Stimulated activated CD8-positive, alpha-beta memory T cell treated with anti-CD3 and anti-CD28 coated beads, Interleukin-15, amount 100 ng/mL, for 48 hours (primary cell): ENCODE measurements at places on chromosomes 1 and 21.
A peak's percentile ranks its signal among the peaks of the same experiment; 100 is the strongest.

- no peak for DNase-seq
Observed at GRCh38 chr1:12097321-12097720, 34.2 kb downstream of the TNFRSF8 start.

DNA sequence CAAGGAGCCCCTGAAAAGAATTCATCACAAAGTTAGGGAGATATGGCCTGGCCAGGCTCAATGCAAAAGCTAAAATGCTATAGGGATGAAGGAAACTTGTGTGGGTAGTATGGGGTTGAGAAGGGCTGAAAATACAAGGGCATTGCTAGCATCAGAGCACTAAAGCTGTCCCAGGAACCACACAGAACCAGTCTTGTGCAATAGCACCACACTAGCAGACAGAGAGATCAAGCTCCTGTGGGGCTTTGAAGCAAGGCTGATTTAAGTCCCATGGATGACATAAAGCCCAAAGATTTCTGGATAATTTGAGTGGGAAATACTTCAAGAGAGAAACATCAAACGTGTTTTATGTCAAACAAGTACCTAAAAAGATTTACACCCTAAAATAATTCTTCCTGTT is 97.1 kb downstream of the VAV3 start:
- no peak for DNase-seq

DNA sequence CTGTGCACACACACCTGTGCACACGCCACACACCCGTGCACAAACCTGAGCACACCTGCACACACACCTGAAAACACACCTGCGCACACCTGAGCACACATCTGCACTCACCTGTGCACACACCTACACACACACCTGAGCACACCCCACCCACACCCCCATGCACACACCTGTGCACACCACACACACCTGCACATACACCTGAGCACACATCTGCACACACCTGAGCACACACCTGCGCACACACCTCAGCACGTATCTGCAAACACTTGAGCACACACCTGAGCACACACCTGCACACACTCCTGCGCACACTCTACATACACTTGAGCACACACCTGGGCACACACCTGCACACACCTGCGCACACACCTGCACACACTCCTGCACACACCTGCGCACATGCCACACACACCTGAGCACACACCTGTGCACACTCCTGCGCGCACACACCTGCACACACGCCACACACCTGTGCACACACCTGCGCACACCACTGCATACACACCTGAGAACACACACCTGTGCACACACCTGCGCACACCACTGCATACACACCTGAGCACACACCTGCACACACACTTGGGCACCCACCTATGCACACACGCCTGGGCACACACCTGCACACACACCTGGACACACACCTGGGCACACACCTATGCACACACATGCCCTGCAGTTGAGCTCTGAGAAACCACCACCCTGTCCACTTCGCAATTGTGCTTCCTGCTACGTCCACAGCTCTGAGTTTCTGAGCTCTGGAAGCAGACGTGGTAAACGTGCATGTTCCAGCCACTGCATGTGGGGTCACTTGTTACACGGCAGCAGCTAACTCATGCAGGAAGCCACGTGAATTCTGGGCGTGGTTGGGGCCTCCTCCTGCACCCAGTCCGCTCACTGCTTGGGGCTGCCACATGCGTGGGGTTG is 8.0 kb upstream of the C1orf159 start:
- DNase-seq = no peak

DNA sequence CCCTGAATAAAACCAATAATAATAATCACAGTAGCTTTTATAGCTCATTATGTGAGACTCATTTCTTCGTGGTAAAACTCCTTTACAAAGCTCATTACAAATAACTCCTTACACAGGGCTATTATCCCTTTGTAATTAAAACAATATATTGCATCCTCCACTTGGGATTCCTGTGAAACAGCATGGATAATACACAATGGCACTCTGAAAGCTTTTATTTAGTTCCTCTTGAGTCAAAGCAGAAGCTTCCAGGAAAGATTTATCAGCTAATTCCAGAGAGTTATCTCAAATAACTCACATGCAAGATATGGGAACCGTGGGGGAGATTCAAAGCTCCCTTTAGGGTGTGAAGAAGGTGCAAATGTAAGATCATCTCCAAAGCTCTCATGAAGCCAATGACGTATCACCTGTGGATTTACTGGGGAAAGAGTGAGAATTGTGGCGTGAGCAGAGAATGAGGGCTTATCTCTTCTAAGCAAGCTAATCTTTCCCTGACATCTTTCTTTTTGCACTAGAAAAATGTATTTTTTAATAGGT is 60.4 kb upstream of the GJA5 start:
- DNase-seq = no peak

DNA sequence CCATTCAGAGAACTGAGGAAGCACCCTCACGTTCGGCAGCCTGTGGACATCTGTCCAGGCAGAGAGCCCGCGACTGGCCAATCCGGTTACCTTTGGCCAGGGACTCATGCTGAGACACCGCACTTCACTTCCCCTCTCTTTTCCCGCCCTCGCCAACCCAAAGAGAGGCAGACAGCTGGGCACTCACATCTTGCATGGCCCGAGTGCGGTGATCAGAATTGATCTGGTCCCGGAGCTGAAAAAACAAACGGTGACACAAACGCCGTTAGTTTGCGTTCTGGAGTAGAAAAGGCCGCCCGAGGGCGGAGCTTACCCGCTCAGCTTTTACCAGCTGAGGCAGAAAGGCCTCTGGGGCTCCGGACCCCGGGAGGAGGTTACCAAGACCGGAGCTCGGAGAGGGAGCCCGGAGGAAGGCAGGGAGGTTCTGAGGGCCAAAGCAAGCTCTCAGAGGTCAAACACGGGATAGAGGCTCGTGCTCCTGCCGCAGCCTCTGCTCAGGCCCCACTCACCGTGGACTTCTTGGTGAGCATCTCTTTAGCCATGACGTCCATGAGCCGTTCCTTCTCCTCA is 376 bp downstream of the SF3A3 start:
- DNase-seq = no peak

DNA sequence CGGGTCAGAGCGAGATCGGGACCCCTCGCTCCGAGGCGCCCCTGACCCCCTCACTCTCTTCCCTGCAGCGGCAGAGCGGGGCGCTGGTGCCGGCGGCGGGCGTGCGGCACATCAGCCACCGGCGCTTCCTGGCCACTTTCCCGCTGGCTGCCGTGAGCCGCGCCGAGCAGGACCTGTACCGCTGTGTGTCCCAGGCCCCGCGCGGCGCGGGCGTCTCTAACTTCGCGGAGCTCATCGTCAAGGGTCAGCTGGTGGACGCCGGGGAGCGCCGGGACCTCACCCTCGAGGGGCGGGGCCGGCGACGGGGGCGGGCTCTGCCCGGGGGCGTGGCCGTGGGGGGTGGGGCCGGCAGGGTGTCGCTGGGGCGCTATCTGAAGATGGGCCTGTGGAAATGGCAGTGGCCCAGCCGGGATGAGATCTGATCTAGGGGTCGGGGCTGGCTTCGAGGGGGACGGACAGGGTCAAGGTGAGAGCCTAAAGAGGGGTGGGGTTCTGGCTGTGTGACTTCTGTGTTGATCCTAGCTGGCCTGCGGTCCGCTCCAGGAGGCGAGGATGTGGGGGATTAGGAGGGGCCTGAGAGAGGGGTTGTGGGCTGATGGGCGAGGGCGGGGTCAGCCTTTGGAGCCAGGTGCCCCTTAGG is 23.6 kb downstream of the PTPRU start:
- DNase-seq = peak; percentile 26

DNA sequence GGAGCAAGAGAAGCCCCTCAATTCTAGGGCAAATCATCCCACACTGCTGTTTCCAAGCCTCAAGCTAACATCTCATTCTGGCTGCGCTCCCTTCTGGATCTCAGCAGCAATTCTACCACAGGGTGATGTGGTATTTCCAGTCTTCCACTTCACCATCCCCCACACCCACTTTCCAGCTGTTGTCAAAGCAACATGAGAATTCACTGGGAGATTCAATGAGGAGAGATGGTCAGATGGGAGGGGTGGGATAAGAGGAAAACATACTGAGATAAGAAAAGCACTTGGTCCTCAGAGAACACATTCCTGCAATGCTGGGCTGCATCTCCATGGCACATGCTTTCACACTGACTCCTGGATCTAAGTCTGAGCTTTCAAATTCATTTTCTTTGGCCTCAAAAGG is 47.3 kb upstream of the LRRC52 start:
- DNase-seq = no peak

DNA sequence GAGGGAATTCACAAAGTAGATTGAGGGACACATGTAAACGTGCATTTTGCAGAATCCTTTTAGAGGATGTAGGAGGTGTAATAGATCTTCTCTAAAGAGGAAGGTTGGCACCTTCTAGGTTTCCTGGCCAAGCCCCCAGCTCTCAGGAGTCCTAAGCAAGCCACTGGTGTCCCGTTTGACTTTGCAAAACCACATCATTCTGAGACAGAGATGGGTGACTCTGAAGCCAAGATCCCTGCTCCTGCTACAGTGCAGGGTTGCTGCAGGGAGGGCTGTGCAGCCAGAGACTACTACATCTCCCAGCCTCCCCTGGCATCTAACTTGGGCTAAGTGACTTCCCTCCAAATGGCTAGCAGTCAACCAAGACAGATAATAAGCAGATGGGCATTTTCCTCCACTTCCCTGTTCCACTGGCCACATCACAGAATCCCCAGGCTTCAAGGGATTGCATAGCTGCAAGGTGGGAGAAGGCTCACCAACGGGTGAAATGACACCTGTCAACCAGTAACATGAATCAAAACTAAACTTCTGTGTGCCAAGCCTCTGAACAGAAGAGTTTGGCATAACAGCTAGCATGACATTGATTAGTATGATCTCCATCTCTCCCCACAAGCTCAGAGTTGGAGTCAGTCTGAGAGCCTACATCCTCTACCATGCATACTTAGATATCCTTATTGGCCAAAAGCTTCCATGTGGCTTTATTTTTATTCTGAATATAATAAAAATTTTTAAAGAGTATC is 129.6 kb upstream of the COA6 start:
- no peak for DNase-seq

GRCh38 chr1:109482791-109483671 is 674 bp upstream of the ATXN7L2 start:
- DNase-seq = no peak

DNA sequence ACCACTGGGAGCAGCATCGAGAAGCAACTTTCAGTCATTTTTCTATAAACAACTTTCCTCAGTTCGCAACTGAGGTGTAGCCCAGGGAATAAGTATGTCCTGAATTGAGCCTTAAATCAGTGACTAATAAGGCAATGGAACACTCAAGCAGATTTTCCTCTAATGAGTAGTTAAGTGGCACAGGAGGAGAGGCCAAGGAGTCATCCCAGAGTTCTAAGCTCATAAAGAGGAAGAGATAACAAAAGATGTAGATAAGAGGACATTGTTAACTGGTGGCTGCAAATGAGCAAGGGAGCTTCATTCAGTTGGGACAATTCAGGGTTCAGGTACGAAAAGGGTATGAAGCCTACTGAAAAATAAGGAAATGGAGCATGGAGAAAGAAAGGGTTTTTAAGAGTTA is 64.5 kb downstream of the LRRC40 start:
- DNase-seq = no peak

DNA sequence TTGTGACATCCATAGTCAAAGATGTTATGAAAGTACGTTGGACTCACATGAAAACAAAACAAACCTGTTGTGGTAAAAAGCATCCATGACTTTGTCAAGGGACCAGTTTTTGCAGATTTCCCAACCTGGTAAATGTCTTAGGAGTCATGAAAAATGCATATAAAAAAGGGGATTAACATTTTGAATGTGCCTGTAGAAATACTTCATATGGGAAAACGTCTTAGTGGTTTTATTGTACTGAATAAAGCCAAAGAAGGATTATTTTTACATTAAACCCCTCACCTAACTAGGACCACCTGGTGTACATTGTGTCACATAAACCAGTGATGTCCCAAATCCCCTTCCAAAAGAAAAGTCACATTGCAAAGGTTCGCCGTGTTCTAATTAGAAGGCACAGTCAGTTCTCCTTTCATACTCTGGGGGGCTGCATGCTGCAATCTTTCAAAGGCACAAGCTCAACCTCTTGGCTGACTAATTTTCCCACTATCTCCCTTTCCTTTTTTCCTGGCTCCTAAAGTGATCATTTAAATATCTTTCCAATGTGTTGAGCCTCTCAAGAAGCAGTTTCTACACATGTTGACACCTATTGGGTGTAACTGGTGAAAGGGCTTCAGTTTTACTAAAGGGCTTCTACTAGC is 119.8 kb upstream of the SPAG17 start:
- DNase-seq = no peak

GRCh38 chr1:110196917-110197765 is 13.0 kb upstream of the KCNC4 start:
- no peak for DNase-seq

DNA sequence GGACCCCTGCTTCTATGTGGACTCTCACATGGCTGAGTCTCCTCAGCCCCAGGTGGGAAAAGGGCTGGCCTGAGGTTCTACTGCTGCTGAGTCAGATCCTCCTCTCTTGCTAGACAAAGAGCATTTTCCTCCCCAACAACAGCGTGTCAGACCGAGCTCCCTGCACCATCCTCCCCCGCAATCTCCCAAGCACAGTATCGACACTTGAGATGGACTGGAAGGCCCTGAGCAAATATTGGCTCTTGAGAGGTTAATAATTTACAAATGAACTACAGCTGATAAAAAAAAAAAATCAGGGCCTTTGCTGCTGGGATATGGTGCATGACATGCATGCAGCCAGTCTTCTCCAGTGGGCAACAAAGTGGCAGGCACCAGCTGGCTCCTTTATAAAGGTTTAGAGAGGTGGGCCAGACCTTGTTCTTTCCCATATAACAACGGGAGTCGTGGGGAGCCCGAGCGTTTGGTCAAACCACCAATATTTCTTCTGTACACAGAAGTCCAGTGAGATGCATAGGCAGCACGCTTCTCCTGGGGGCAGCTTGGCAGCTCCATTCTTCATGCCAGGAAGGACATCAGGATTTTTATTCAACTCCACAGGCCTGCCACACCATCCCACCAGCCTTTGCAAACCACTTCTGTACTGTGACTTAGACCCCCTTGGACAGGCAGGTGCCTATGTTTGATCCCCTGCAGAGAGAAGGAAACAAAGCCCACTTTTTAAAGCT is 55.4 kb upstream of the CAMK1G start:
- no peak for DNase-seq

GRCh38 chr1:42847721-42848460 is 1.5 kb downstream of the ZNF691 start:
- DNase-seq = no peak

DNA sequence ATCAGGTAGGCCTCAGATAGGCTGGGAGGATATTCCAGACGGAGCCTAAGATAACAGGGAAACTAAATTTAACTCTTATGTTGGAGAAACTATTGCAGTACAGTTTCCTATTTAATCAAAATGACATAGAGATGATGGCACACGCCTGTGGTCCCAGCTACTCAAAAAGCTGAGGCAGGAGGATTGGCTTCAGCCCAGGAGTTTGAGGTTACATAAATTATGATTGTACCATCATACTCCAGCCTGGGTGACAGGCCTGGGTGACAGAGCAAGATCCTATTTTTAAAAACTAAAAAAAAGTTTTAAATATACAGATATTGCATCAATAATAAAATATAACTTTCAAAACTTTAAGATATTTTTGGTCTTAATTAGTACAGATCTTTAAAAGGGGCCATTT is 25.2 kb upstream of the TAL1 start:
- DNase-seq = no peak
